ENCODE measurements at places on chromosomes 7 and 10.

GRCh38 chr10:47340608-47341170 lies 7.5 kb upstream of the RBP3 start:
- peak; percentile 83 for DNase-seq

DNA sequence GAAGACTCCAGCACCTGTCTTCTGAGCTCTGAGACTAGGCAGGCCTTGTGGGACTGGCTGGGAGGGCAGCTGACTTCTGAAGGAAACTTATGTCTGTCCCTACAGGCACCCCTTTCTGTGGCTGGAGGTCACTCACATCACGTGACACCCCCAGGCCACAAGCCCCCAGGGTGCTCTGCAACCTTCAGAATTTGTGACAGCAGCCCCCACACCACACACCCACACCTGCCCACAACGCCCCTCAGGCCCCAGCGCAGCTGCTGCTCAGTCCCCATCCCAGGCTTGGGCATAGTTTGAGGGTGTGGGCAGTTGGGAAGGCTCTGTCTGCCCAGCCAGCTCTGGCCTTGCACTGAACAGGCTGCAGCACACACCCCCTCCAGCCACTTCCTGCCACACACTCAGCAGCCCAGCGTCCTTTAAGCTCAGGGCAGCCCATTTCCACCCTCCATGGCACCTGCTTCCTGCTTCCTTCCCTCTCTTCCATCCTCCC lies 80.0 kb upstream of the UNC5B start:
- no peak for DNase-seq

DNA sequence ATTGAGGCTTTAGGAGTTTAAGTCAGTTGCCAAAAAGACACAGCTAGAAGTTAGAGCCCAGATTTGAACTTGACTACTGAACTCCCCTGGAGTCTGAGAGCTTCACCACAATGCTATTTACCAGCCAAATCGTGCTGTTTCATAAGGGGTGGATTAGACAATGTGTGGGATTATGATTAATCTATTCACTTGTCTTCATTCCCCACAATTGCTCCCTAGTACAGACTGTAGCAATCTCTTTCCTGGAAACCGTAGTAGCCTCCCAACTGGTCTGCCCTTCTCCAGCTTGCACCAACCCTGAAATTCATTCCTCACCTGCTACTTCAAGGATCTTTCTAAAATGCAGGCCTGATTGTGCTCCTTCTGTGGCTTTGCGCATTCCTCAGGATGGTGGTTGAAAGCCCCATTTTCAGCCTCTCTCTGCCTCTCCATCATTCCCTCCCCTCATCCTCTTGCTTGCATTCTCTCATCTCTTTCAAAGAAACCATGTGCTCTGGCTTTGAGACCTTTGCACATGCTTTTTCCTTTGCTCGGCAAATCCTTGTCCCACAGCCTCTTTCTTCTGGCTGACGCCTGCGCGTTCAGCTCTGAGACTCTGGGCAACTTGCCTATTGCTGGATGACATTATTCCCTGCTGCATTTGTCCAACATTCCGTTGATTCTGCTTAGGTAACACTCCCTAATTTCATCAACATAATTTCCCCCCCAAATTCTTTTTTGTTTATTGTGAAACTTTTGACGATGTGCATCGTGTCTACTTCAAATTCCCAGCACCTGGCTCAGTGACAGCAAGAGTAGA lies 145.1 kb downstream of the ADRA2A start:
- DNase-seq: no peak

- DNase-seq: no peak
Measured at GRCh38 chr7:101720324-101720723, 91.2 kb upstream of the MYL10 start.

- no peak for DNase-seq
Measured at GRCh38 chr10:8967061-8967460, 912.6 kb downstream of the GATA3 start.

GRCh38 chr7:16695621-16696237 lies 49.7 kb downstream of the BZW2 start:
- peak; percentile 42 for DNase-seq

DNA sequence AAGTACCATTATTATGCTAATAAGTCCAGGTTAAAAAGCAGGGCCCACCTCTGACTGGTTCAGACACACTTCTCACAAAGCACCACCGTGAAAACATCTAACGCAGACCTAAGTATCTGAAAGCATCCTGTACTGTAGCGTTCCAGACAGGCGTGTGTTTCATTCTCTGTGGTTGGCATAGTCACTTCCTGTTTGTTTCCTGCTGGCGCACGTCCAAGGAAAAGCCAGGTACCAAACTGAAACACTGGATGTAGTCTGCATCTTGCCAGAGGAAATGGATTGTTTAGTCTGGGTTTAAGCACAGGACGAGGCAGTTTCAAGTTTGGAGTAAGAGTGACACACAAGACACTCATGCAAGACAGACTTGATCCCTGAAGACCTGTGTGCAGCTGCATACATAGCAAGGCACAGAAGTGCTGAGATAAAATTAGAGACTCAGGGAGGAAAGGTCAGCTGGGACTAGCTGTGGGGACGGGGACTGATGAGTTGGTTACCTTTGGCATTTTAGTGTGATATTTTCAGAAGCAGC lies 23.3 kb downstream of the BPGM start:
- no peak for DNase-seq

DNA sequence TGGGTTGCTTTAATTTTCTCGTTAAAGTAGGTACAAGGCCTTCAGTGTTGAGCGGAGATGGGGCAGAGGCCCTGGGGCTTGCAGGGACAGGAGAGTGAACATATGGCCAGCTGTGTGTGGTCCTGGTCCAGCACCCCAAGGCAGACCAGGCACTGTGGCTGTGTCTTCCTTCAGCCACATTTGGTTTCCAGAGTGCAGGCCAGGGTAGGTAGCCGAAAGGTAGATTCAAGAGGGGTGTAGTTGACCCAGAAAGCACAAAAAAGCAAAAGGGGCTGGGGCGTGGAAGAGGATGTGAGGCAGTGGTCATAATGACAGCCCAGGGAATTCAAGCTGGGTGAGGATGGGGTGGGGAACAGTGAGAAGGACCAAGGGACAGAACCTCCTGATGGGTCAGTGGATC lies 21.3 kb upstream of the CHST15 start:
- DNase-seq: no peak

DNA sequence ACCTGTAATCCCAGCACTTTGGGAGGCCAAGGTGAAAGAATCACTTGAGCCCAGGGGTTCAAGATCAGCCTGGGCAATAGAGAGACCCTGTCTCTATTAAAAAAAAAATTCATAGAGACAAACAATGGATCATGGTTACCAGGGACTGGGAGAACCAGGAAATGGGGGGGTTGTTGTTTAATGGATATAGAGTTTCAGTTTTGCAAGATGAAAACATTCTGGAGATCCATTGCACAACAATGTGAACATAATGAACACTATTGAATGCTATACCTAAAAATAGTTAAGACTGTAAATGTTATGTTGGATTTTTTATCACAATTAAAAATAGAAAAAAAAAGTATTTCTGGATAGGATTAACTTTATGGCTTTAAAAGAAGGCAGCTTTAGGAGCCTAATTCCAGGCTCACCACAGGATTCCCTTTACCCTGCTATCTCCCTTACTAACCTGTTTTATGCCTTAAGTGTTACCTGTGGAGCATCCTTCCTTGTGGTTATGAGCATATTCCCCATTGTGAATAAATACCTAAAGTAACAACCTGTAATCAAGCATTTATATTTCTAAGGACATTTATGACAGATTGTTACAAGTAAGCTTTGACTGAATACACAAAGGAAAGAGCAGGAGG lies 45.1 kb upstream of the SGCE start:
- DNase-seq: no peak

DNA sequence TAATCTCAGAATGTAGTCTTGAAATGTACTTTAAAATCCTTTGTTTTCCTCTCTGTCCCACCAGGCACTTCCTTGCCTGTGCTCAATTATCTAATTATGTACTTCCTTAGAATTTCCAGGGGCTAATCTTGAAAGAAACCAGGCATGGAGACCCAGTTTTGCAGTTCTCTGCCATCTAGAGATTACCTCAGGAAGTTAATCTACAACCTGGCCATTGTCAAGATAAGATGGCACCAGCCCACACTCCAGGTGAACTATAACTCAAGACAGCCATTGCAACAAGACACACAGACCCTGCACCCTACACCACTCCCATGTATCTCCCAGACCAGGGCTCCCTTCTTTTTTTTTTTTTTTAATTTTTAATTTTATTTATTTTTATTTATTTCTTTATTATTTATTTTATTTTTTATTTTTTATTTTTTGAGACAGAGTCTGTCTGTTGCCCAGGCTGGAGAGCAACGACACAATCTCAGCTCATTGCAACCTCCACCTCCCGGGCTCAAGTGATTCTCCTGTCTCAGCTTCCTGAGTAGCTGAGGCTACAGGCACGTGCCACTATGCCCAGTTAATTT lies 85.9 kb upstream of the TRIM24 start:
- DNase-seq: no peak

DNA sequence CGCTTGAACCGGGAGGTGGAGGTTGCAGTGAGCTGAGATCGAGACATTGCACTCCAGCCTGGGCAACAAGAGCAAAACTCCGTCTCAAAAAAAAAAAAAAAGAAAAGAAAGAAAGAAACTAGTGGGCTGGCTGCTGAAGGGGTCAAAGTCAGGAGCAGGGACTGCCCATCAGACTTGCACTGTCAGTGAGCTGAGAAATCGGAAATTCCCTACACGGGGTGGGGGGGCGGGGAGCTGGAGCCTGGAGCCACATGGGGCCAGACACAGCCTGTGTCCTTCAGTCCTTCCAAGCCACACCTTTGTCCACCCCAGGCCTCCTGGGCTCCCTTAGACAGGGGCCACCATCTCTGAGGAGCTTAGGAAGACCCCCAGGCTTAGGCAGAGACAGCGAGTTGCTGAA lies 34.5 kb downstream of the SRRM3 start:
- no peak for DNase-seq

GRCh38 chr10:127871631-127872010 lies 21.1 kb downstream of the CLRN3 start:
- no peak for DNase-seq

GRCh38 chr7:149765399-149766121 lies 7.8 kb downstream of the ZNF467 start:
- DNase-seq: no peak

DNA sequence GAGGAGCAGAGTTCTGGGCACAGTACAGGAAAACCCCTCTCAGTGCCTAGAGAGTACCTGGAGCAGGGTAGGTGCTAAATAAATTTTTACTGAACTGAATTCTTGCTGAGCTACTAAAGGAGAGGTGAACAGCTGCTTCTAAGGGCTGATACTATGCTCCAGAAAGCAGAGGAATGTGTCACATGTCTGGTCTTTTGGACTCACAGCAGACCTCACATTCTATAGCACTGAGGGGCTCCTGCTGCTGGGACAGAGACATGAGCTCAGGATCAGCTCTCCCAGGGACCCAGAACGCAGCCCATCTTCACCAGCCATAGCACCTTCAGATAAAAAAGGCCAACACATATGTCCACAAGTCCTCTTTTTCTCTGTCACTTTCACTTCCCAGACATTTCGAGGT lies 133.0 kb upstream of the KLF14 start:
- DNase-seq: no peak

DNA sequence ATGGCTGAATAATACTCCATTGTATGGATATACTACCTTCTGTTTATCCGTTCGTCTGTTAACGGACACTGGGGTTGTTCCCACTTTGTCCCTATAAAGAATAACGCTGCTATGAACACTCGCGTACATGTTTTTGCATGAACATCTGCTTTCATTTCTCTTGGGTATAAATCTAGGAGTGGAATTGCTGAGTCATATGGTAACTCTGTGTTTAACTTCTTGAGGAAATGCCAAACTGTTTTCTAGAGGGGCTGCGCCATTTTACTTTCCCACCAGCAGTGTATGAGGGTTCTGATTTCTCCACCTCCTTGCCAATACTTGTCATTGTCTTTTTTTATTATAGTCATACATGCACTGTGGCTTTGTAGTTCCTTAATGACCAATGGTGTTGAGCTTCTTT lies 20.6 kb upstream of the RASSF4 start:
- DNase-seq: no peak

- DNase-seq: no peak
Measured at GRCh38 chr10:100348389-100348927, 1.4 kb downstream of the SCD start.

DNA sequence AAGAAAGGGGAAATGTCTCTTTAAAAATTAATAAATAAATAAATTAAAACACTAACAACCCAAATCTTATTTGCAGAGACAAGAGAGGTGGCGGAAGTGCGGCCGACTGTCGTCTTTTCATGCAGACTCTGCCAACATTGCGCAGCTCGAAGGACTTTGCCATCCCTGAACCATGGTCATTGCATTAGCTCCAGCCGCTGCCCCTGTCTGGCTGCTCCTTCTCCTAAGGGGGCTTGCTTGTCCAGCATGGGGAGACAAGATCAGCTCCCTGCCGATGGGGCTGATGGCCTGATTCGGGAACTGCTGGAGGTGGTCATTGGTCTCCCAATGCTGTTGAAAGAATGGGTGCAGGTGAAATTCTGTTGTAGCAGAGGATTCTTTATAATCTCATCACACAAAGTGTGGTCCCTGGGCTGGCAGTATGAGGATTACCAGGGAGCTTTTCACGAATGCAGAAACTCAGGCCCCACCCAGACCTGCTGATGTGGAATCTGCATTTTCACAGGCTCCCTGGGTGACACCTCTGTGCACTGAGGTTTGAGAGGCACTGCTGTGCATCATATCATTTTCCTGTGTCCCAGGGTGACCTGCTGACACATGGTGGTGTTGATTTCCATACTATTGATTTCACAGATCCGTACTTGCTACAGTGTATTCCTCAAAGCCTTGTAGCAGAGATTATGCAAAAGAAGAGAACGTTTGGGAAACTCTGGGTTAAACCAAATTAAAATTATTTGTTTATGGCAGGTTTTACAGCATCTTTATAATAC lies 172.4 kb upstream of the ZMIZ1 start:
- no peak for DNase-seq

DNA sequence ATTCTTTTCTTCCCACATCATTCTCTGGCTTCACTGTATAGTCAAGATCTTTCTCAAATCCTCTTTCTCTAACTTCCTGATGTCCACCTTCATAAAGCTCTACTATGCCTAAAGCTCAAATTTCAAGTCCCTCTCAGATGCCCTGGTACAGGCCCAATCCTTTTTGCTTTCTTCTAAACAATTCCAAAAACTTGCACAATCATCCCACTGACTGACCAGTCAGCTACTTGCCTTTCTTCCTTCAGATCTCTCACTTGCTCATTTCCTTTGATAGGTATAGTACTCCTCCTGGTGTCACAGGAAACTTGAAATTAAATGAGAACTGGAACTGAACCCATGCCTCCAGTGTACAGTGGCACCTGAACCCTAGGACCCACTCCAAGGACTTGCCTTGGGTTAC lies 18.2 kb downstream of the SEC31B start:
- DNase-seq: no peak

- DNase-seq: no peak
Measured at GRCh38 chr7:80088705-80089104, 45.9 kb upstream of the GNAI1 start.

Measured in HEK293T (cell line).